ENCODE measurements at places on chromosomes 6 and 20.

GRCh38 chr6:84652356-84653026 is 111.9 kb downstream of the TBX18 start:
- DNase-seq = no peak

DNA sequence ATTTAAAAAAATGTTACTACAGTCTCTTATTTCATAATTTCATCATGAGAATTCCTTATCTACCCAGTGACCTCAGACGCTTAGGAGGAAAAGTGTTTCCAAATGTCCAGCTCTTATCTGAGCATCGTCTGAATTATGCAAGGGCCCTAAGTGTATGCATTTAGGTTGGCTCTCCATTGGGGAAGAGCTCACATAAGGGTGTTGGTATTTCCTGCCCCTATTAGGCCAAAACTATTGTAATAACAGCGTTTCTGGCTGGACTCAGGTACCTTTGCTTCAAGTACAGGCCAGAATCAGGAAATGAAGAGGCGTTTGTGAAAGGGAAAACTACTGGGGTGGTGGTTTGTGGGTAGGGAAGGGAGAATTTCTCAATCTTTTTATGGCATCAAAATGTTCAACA is 40.4 kb upstream of the SGK1 start:
- DNase-seq = no peak

- DNase-seq = no peak
Observed at GRCh38 chr6:90952176-90952575, 365.3 kb upstream of the MAP3K7 start.

DNA sequence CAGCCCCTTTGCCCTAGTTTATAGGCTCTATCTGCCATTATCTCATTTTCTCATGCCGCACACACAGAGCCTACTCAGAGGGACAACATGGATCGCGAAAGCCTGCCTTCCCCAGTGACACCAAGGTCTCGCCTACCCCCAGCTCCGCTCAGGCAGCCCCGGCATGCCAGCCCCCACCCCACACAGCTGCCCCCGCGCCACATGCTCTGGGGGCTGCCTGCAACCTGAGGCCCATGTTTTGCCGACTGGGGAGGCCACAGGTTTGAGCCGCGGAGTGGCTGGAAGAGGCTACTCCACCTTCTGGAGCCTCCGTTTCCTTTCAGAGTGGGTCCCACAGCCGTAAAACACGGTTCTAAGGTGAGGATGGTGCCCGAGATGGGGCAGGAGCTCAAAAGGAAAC is 102.1 kb downstream of the ASXL1 start:
- DNase-seq = no peak

DNA sequence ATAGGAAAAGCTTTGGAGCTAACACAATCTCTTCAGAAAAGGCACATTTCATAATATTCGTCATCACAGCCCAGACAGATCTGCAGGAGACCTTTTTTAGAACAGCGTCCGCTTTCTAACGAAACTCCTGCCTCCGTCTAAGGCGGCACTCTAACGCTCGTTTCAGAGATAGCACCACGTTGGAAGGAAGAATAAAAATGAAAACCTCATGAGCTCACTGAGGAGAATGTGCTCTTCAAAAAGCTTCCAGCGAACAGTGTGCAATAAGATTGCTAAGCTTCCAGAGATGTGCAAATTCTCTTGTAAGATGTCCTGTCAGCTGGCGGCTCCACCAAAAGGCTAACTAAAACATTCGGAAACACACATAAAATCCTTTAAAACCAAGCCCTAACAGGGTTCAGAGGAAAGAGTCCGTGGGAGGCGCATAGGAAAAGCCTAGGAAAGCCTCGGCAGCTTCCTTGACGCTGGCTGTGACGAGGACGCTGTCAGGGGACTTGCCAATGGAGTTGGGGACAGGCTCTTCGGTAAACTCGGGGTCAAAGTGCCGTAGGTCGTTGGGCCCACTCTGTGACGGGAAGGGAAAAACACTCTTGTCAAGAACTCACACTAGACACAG is 117.6 kb upstream of the SLC2A12 start:
- DNase-seq = no peak

GRCh38 chr20:25191051-25191450 is 4.5 kb upstream of the ENTPD6 start:
- DNase-seq = no peak
